Adrenal gland (tissue), 19 donors: ENCODE measurements at places on chromosomes 2 and 18. TPM values are rescaled to one million over a fixed set of nuclear protein-coding genes. Genes with fewer than 3 reads are reported as not detected.

DNA sequence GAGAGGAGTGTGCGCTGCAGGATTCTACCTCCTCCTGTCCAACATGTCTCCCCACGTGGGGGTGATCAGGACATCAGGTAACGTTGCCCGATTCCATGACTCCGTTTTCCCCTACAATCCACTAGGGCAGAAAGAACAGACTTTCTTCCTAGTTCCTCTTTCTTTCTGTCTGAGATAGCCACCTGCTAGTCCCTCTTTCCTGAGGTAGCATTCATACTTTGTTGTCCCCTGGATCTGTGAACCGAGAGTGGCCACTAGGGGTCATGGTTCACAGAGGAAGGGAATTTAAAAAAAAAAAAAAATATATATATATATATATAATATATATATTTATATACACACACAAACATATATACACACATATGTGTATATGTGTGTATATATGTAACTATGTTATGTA is 210.0 kb upstream of the ZNF521 start:
- DNase-seq: no peak

AQP12A gene
- not detected for total RNA-seq

DNA sequence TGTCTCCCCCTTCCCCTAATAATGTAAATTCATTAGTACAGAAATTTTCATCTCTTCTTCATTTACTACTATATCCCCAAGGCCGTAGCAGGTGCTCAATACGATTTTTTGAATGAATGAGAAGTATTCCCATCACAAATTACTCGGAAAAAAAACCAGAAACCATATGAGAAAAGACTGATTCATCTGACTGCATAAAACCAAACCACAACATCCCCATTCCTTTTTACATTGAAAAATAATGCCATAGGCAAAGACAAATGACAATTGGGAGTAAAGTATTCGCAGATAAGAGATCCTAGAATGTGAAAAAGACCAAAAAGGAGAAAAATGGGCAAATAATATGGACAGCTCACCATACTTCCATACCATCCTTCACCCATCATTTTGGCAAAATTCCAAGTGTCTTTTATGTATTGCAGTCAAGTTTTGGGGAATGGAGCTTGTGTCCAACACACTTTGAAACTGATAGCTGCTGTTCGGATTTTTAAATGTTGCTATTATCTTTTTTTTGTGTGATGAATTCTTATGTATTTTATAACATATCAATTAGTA is 1.5 kb downstream of the ZC3H8 start:
- no peak for DNase-seq

GRCh38 chr2:147684903-147685302 is 159.9 kb upstream of the ACVR2A start:
- DNase-seq: no peak

GRCh38 chr2:119012345-119013301 is 70.6 kb downstream of the MARCO start:
- DNase-seq: no peak

MOGAT1 gene
- total RNA-seq: not detected

POTEJ gene
- total RNA-seq: not detected

DNA sequence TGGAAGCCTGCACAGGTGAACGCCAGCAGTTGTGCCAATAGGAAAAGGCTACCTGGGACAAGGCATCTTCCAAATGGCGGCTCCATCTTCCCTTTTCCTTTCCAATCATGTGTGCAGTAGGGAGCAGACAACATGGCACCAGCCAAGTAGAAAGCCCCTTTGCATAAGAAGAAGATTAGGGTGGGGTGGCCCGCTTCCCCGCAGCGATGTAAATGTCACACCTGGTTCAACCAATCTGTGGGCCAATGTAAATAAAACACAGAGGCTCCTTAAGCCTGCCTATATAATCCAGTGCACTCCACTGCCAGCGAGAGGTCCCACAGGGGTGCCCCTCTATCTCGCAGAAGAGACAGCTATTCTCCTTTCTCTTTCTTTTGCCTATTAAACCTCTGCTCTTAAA is 468.4 kb upstream of the CRIM1 start:
- no peak for DNase-seq

DNA sequence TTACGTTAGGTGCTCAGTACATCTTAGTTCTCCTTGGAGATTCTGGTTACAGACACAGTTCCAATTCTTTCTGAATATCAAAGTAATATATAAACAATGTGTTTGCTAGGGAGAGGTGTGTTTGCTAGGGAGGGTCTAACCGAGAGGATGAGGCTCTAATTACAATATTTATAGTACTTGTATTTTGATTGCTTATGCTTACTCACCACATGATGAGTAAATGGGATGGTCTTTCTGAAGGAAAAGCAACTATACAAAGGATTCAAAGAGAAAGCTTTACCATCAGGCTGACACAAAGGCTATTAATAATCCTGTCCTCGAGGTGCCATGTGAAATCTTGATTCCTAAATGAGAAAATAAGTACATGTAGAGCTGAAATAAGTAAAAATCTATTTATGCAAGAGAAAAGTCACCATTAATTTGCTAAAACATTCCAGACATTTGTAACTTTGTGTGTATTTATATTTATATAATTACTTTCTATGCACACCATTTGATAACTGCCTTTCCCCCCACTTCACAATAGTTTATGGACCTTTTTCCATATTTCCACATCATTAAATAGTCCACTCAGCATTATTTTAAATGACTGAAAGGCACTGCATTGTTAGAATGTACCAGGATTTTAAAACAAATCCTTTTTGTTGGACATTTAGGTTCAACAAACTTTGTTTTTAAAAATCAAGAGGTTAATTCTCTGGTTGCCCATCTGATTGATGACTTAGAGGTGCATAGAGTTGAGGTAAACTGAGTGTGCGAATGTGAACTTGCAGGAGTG is 94.5 kb upstream of the FN1 start:
- DNase-seq: no peak

DNA sequence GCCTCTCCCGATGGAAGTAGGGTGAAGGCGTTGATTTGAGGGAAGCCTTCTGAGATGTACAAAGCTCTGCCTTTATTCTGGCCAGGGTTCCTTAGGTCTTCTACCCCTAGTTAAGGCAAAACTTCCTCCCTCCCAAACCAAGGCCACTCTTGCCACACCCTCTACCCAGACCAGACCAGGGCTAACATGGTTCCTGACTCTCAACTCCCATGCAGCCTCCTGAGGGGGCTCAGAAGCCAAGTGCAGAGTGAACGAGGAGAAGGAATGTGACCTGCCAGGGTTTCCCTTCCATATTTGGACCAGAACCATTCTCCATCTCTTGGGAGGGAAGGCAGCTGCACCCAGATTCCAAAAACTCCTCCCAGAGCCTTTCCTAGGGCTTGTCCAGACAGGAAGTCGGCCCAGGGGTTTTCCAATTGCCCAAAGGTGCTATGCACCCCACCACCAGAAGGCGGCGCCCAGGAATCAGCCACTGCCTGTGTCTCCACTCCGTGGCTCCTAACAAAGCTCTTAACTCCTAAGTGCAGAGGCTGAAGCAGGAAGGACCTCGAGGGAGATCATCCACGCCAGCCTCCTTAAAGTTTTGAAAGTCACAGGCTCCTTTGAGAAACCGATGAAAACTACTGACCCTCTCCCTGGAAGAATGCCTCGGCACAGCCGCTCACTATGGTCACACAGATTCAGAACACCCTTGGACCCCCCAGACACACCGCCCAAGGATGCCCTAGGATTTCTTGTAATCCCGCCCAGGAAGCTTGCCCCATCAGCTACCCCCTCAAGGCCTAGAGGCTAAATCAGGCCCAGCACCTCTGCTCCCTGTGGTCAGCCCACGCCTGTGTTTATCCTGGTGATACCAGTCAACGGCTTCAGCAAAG is 157.8 kb downstream of the SMAD2 start:
- peak; percentile 59 for DNase-seq

- DNase-seq: peak; percentile 54
Measured at GRCh38 chr2:102061962-102062795, 70.4 kb downstream of the IL1R2 start.

DTNB gene
- 7.4 TPM for total RNA-seq

- DNase-seq: no peak
Measured at GRCh38 chr2:64919261-64919660, 69.9 kb upstream of the SLC1A4 start.

GRCh38 chr2:198321522-198322088 is 517.2 kb downstream of the PLCL1 start:
- DNase-seq: no peak

CCDC121 gene
- 3.7 TPM for total RNA-seq

DNA sequence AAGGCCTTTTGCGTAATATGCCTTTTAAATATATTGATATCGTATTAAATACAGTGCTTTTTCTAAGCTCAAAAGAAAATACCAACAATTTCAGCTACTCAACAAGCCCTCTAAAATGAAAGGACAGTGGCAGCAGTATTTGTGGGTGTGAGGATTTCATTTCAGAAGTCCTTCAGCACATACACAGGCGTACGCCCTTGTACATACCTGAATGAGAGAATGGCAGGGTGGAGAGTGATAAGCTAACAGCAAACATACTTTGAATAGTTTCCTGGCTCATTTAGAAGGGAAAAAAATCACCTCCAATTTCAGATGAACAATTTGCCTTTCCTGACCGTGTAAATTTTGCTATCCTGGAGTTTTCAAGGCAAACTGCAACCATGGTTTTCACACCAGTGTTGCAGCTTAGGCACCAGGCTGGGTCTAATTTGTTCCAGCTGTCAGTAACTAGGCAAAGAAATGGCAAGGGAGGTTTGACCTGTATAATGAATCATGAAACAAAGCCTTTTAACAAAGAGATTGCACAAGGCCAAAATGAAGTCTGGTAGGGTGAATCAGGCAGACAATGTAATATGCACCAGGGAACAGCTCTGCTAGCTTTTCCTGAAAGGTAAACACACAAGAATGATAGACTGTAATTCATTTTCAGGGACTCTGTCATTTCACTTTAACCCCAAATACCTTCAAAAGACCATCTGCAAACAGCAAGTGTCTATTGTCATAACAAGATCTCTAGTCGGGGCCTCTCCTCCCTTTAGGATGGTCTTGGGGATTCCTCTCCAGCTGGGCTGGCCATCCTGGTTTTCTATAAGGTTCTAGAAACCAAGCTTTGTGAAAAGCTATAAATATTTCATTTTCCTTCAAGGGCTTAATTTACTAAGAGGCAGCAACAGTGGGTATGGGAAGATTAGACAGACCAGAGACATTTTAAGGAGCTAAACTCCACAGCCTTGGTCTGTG is 11.5 kb downstream of the ANKRD29 start:
- DNase-seq: peak; percentile 20

- no peak for DNase-seq
Measured at GRCh38 chr18:56307354-56308170, 330.8 kb downstream of the TXNL1 start.

- peak; percentile 99 for DNase-seq
Measured at GRCh38 chr2:54723131-54723995, at the start of gene EML6. TSS of gene EML6 (plus strand) at chr2:54723662. CDS start at chr2:54725062, 1,400 bp downstream.

SLC35F6 gene
- 67.0 TPM for total RNA-seq

TXNDC2 gene
- 0.08 TPM for total RNA-seq

SCTR gene
- 0.46 TPM for total RNA-seq
